Stimulated activated CD8-positive, alpha-beta memory T cell treated with anti-CD3 and anti-CD28 coated beads, Interleukin-4, amount 100 ng/mL, for 4 hours (primary cell): ENCODE measurements at places on chromosomes 1 and 21.

DNA sequence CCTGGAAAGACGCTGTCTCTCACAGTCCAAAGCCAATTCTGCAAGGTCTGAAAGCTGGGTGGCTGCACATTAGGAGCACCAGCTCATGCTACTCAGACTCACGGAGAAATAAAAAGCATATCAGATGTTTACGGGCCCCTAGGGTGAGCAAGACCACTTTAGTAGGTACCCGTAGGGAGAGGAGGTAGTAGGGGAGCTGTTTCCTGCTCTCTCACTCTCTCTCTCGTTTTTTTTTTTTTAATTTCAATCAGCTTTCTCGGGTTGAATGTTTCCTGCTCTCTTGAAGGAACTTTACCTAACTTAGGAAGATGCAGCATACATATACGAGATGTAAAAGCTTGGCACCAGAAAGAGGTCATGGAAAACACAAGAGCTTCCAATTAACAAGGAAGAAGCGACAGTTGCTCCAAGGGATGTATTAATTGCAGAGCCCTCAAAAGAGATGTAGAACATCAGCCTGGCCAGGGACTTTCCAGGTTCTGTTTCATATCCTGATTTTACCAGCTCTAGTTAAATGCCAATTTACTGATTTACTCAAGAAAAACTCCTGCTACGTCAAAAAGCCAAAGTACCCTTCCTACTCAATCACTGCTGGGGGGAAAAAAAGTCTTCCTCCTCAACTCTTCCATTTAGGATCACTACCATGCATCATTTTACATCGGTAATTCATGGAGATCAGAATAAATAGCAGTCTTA, 3.1 kb downstream of the LORICRIN start:
- no peak for DNase-seq

DNA sequence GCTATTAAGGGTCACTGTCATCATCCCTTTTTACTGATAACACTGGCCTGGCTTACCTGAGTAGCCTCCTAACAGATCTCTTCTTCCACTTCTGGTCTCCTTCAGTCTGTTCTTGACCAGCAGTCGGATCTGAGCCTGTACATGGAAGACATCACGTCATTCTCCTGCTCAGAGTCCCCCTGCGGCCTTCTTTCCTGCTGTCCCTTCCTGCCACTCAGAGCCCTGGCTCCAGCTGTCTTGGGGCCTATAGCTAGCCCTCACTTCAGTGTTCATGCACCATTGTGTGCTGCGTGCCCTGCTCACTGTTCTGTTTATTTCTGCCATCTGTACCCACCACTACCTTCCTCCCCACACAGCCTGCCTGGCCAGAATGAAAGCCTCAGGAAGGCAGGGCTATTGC, 8.4 kb downstream of the ADARB1 start:
- no peak for DNase-seq

- DNase-seq, result no peak
Observed at GRCh38 chr1:3055051-3055450, 14.0 kb upstream of the PRDM16 start.

DNA sequence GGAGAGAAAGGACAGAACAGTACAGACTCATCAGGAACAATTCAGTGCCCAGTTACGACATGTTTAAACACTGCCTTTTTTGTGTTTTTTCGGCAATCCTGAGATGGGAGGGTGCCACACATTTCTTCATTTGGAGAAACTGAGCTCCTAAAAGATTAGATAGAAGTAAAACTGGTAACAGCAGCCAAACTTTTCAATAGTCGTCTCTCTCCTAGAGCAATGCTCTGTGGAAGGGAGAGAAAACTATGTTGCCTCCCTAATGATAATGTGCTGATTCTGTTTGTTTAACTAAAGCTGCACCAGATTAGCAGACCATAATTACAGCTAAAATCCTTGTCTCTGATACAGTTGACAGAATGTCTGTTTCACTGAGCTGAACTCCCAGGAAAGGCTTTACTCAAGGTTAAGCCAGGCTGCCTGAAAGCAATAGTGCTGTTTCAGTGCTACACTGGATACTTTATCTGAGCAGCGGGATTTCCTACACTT, 76.2 kb upstream of the CXADR start:
- DNase-seq, result no peak

- DNase-seq, result no peak
Observed at GRCh38 chr1:68805097-68805641, 308.3 kb upstream of the DEPDC1 start.
